ENCODE measurements at places on chromosomes 3 and 15. TPM values are rescaled to one million over a fixed set of nuclear protein-coding genes. Genes with fewer than 3 reads are reported as not detected.

- DNase-seq: no peak
Measured at GRCh38 chr15:59966262-59966661, 37.8 kb upstream of the FOXB1 start.

- DNase-seq: no peak
Measured at GRCh38 chr3:161028555-161029153, 76.5 kb downstream of the B3GALNT1 start.

DNA sequence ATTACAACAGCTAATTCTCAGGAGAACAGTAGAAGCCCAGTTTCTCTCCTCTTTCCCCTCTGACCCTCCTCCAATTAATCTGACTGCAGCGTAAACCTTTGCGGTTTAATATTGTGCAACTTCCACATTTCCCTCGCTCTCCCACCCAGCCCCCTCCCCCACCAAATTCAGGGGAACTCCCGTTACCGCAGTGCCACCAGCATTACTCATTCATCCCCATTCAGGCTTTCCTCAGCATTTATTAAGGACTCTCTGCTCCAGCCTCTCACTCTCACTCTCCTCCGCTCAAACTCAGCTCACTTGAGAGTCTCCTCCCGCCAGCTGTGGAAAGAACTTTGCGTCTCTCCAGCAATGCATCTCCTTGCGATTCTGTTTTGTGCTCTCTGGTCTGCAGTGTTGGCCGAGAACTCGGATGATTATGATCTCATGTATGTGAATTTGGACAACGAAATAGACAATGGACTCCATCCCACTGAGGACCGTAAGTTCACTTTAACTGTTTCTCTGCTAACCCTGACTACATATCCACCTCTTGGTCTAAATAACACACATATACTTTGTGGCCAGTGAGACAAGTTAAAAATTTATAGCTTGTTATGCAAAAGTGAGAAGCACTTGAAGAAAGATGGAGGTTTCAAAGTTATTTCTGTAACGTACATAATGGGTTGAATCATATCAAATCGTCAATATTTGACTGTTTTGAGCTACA is at the start of gene PTX3:
Gene PTX3, plus strand, starts transcription at position 268 of the 709 bp plus-strand sequence. Its CDS starts 84 bp downstream, at position 352.
- peak; percentile 52 for DNase-seq

DNA sequence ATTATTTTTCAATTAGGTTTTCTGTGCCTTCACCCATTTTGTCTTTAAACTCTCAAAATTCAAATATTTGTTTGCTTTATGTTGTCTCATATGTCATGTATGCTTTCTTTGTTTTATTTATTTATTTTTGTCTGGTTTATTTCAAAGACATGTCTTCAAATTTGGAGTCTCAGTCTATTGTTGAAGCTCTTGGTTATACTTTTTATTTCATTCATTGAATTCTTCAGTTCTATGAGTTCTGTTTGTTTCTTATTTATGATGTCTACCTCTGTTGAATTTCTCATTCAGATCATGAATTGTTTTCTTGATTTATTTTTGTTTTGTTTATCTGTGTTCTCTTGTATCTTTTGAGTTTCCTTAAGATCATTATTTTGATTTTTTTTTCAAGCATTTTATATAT is 55.6 kb downstream of the AP4E1 start:
- no peak for DNase-seq

GRCh38 chr3:194323785-194324735 is 27.1 kb downstream of the CPN2 start:
- DNase-seq: no peak

DNA sequence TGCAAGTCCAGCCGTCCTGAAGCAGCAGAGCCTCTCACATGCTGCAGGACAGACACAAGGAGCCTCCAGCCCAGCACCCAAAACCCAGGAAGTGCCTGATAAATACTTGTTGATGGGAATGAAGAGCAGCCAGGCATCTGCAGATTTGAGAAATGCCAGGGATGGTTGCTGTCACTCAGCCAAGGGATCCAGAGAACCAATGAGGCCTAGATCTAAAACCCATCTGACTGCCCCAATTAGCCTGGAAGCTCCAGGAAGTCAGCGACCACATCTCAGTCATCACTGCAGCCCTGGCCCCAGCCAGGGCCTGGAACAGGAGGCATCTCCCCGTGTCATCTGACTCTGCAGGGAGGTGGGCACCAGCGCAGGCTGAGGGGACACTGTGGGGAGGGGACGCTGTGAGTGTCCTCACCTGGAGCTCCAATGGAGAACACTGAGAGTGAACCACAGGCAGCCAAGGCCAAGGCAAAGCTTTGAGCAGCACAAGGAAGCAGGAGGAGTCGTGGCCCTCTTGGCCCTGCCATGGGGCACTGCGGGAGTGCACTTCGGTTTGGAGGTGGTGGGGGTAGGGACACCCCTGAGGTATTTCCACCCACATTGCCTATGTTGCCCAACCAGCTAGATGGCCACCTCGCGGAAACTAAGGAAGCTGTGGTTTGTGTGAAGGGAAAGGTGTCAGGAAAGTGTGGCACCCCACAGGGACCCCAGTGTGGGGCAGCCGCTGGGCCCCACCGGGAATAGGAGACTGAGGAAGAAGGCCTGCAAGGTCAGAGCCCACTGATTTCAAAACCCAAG is 229.5 kb downstream of the VPS13C start:
- no peak for DNase-seq

DNA sequence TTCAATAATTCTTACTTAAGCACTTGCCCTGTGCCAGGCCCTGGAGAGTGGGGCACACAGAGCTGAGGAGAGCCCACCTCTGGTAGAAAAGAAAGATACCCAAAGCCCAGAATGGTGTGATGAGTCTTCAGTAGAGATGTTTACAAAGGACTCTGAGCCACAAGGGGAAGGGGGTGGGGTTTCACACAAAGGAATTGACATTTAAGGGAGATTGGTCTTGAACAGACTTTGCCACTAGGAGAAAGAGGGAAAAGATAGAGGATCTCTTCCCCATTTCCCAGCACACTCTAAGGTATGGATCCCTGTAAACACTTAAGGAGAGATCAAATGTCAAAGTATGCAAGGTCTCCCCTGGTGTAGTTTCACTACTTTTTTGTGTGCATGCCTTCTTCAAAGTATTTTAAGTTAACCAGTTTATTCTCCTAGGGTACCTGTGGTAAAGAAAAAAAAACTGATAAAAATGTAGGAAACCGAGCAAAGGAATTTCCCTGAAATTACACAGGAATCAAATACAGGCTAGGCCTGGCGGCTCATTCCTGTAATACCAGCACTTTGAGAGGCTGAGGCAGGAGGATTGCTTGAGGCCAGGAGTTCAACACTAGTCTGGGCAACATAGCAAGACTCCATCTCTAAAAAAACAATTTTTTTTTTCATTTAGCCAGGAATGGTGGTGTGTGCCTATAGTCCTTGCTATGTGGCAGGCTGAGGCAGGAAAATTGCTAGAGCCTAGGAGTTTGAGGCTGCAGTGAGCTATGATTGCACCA is 117.6 kb upstream of the SKOR1 start:
- DNase-seq: no peak

DNA sequence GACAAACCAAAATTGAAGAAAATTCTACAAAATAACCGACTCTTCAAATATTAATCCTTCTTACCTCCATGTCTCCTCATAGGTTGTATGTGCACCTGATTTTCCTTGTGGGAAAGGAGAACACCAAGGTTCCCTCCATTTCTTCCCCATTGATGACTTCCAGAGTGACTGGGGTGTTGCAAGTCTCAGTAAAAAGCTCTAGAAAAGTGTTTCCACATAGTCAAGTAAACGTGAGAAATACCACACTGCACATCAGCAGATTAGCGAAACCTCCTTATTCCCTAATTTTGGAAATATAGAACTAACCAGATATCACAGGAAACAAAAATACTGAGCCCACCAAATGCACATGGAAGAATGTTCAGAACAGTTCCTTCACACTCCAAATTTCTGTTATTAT is 4.9 kb upstream of the RPN1 start:
- DNase-seq: no peak

DNA sequence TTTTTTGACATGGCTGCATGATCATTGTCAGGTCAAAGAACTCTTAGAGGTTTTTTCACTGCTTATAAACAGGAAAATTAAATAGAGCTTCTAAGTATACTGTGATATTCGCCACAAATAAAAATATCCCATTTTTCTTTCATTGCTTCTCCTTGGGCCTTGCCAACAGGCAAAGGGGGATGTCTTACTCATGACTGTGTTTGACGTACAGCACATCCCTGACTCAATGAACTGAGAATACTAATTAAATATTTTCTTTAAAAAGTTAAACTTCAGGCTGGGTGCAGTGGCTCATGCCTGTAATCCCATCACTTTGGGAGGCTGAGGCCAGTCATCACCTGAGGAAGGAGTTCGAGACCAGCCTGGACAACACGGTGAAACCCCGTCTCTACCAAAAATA is 41.4 kb upstream of the CCDC80 start:
- no peak for DNase-seq

- no peak for DNase-seq
Measured at GRCh38 chr3:5806192-5806591, 618.7 kb downstream of the EDEM1 start.

GRCh38 chr15:72231833-72232478 is 966 bp upstream of the PKM start:
- DNase-seq: no peak

DNA sequence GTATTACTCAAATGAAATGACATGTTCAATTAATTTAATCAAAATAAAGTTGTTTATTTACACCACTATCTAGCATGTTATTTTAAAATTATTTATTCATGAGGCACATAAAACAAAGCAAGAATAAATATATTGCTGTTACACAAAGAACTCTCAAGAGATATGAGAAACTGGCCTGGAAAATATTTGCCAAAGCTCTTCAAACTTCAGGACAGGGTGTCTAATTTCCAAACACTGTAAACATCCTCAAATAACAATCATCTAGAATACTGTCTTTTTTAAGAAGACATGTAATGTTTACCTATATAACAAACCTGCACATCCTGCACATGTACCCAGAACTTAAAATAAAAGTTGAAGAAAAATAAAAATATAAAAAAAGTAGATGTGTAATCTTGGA is 876.6 kb downstream of the TUSC7 start:
- no peak for DNase-seq

GRCh38 chr3:123780656-123781055 is 103.5 kb downstream of the MYLK start:
- no peak for DNase-seq

DNA sequence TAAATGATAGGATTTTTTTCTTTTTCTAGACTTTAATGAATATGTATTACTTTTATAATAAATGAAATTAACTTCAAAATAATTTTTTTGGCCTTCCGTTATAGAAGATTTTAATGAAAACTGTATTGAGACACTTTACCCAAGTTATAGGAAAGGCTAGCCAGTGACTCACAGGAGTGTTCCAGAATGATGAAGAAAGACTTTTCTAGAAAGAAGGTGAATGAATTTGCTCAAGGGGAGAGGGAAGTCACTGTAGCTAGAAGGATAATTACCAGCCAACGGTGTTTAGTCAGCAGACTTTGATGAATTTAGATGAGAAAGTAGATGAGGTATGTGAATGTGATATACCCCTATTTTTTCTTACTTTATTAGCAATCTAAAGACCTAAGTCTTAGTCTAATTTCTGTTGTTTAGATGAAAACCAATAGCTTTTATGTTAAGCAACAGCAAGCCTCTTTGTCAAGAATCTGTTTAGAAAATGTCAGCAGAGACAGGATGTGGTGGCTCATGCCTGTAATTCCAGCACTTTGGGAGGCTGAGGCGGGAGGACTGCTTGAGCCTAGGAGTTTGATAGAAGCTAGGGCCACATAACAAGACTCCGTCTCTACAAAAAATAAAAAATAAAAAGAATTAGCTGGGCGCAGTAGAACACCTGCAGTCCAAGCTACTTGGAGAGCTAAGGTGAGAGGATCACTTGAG is 3.2 kb downstream of the ALAS1 start:
- no peak for DNase-seq

GRCh38 chr3:34256021-34256420 is 457.6 kb downstream of the PDCD6IP start:
- DNase-seq: no peak

DNA sequence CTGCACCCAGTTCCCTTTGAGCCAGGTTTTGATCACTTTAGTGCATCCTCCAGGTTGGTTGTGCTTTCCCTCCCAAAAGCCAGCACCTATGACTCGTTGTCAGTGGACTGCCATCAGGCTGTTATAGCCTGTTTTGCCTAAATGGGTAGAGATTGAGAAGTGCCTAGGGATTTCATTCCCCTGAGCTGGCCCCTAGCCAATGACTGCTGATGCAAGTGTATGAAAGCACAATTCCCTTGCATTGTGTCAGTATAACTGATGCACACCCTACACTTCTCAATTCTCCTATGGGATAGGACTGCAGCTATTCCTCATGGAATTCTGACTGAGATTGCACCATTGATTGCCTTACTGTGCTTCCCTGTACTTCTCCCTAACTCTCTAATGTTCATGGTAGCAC is 102.1 kb upstream of the ARPP21 start:
- no peak for DNase-seq

DNA sequence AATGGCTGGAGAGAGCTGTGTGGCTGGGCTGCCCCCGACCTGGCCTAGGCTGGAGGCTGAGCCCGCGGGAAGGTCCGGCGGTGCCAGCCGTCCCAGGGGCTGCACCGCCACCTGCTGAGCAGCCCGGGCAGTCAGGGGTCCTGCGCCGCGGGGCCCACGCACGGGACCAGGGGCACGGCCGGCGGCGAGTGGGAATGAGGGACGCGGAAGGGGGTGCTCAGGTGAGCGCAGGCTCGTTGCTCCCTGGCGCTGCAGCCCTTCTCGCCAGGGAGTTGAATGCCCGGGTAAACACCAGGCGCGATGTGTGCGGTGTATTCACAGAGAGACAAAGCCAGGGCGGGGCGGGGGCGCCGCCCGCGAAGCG is 666 bp upstream of the SEMA3F start:
- DNase-seq: no peak

DNA sequence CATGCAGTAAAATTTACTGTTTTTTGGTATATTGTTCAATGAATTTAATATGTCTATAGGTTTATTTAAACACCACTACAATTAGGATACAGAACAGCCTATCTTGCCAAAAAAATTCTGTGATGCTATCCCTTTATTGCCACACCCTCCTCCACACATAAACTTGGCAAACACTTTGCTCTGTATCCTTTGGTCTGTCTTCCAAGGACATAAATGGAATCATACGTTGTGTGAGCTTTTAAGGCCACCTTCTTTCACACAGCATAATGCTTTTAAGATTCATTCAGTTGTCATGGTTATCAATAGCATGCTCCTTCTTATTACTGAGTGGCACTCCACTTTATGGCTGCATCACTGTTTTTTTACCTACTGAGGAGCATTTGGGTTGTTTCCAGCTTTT is 71.5 kb downstream of the CERS3 start:
- peak; percentile 26 for DNase-seq

ADAMTS9 gene
- 92.7 TPM for total RNA-seq

CA12 gene
- total RNA-seq: 19.7 TPM

C2CD4B gene
- total RNA-seq: 0.07 TPM

CCR8 gene
- not detected for total RNA-seq

ARGFX gene
- total RNA-seq: not detected

MYO1E gene
- 403 TPM for total RNA-seq

GATA2 gene
- total RNA-seq: 4.0 TPM

MGLL gene
- 82.2 TPM for total RNA-seq

RHOA gene
- total RNA-seq: 504 TPM

GPR62 gene
- total RNA-seq: not detected
